ENCODE measurements at places on chromosomes 3 and 15.

DNA sequence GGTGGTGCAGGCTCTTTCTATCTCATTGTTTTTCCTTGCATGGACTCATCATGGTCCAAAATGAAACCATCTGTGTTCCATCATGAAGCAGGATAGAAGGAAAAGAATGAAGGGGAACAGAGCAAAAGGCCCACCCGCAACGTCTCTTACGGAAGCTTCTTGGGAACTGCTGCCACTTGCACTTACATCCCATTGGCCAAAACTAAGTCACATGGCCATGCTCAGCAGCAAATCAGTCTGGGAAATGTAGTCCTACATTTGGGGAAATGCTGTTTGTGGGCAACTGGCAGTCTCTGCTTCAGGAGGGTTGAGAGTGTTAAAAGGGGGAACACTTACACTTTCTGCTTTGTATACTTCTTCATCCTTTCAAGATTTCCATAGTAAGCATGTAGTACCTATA is 191.6 kb downstream of the SV2B start:
- H3K4me1 ChIP-seq = no peaks in the 10 kb centered on the region
- H3K27me3 ChIP-seq = peaks cover 13% of the 10 kb centered on the region
- no peak overlapping the region for H3K4me3 ChIP-seq
- no peak overlapping the region for H3K27ac ChIP-seq
- H3K36me3 ChIP-seq = no peaks in the 10 kb centered on the region

DNA sequence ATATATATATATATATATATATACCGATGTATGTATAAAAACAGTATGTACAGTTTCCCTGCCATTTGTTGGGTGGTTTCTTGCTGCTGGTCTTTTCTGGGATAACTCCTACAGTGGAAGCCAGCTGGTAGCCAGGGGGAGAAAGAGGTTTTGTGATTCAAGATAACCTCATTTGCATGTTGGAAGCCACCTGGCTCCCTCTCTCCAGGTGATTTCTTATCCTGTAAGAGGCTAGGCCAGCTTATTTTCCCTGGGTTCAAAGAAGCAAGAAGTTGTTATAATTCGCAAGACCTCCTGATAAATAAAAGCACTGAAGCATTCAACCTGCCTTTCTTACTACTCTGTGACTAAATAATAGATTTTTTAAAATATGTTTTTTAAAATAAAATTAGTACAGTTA is 443.3 kb downstream of the VGLL3 start:
- H3K27me3 ChIP-seq = no peaks in the 10 kb centered on the region
- H3K4me3 ChIP-seq = no peak overlapping the region
- DNase-seq = no peak
- H3K27ac ChIP-seq = no peak overlapping the region
- H3K36me3 ChIP-seq = no peaks in the 10 kb centered on the region

DNA sequence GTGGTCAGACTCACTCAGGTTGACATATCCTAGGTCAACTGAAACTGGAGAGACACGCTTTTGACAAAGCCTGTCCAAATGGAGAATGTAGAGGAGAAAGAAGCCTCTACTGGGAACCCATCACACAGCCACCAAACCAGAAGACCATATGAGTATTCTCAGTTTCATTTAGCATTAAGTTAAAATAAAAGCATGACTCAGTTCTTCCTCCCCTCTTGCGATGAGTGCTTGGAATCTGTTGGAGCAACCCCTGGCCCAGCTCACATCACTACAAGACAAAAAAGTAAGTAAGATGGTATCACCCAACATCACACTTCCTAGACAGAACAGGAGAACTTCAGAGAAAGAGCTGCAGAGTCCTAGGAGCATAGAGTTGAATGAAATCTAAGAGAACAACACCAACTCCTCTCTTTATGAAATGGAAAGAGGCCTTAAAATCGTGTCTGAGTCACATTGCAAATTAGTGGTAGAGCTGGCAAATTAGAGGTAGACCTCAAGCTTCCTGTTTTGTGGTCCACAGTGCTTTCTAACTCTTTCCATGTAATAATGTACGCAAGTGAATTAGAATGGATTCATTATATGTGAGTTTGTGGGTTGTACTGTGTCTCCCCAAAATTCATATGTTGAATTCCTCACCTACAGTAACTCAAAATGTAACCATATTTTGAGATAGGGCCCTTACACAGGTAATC is 51.2 kb downstream of the FGF12 start:
- H3K36me3 ChIP-seq = no peaks in the 10 kb centered on the region
- peak; percentile 49 for DNase-seq
- H3K27me3 ChIP-seq = peaks cover 9% of the 10 kb centered on the region

DNA sequence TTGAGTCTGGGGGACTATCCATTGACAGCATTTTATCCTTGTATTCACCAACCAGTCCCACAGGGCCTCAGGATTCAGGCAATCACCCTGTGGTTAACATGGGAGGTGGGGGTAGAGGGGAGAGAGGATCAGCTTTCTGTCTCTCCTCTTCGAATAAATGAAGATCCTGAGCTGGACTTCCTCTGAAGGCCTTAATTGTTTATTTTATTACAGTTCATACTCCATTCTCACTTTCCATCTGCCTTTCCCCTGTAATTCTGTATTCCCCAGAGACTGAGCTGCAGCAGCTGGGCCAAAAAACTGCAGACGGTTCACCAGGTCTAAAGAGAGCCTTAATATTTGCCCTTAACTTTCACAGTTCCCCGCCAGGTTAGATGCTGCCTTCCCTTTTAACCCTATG is 11.9 kb downstream of the TAGLN3 start:
- no peak overlapping the region for H3K27ac ChIP-seq
- peaks cover 13% of the 10 kb centered on the region for H3K4me1 ChIP-seq
- no peaks in the 10 kb centered on the region for H3K36me3 ChIP-seq
- no peaks in the 10 kb centered on the region for H3K27me3 ChIP-seq
- DNase-seq = no peak

DNA sequence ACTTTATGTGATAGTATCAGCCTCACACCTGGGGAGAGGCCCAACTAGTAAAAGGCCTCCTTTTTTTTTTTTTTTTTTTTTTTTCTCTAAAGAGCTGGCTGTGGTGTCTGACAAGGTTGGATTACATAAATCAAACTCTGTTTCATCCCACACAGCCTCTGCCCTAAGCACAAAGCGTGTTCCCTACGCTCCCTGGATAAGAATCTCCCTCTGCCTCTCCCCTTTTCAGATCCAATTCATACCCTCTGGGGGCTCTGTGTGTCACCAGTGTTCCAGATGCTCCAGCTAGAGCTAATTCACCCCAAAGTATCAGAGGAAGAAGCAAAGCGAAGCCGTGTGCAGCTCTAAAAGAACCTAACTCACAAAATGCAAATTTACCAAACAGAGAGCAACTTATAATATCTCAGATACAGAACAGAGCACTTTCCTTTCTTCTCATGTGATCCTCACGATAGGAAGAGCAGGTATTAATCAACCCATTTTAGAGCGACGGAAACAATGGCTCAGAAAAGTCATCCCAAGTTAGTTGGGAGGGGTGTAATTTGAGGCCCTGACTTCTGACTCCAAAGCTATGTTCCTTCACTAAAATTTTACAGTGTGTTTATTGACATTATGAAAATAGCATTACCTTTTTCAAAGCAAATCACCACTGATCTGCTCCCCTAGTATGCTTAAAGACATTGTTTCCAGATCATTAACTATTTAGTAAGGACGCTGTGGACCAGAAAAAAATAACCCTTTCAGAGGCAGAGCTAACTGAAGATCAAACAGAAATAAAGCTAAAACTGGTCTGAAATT is 12.4 kb downstream of the BMF start:
- H3K4me1 ChIP-seq = peaks cover 71% of the 10 kb centered on the region
- no peak overlapping the region for H3K4me3 ChIP-seq
- H3K36me3 ChIP-seq = peaks cover 9% of the 10 kb centered on the region
- no peaks in the 10 kb centered on the region for H3K27me3 ChIP-seq
- no peak for DNase-seq
- H3K27ac ChIP-seq = peak overlapping the region; percentile 38

DNA sequence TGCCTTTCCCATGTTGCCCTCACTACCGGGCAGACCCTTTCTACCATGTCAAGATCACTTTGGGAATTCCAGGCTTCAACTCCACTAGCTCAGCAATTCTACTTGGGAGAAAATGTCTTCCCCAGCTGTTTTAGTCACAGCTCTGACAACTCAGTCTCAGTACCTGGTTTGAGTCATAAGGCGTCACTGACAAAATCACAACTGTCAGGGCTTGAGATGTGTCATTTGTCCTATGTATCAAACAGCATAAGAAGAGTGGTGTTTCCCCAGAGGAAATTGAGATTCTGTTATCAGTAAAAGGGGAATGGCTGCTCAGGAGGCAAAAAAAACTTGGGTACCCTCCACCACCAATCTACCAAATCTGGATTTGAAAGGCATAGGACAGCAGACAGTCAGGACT is 594.9 kb upstream of the SUCLG2 start:
- no peak overlapping the region for H3K27ac ChIP-seq
- H3K36me3 ChIP-seq = no peaks in the 10 kb centered on the region
- peaks cover 1% of the 10 kb centered on the region for H3K4me1 ChIP-seq
- no peak overlapping the region for H3K4me3 ChIP-seq
- DNase-seq = no peak

GRCh38 chr3:197513953-197514785 is 41.6 kb downstream of the BDH1 start:
- H3K36me3 ChIP-seq = peaks cover 58% of the 10 kb centered on the region
- no peak overlapping the region for H3K27ac ChIP-seq
- peaks cover 16% of the 10 kb centered on the region for H3K4me1 ChIP-seq

DNA sequence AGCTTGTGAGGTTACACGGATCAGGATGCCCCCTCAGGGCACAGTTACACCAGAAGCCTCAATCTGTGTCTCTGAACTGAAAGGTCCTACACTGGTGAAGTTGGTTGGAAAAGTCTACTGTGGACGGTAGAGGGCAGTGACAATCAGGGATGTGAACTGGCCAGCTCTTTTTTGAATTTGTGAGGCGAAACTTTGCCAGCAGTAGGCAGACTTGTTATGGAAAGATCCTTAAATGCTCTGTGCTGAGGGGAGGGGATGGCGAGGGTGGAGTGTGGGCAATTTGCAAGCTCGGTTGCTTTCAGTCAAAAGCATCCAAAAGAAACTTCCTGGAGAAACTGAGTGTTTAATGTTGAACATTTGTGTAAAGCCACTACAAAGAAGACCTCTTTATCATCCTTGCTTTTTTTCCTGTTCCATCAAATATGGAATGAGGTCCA is 127.4 kb upstream of the ABHD17C start:
- peaks cover 7% of the 10 kb centered on the region for H3K4me1 ChIP-seq
- no peak overlapping the region for H3K27ac ChIP-seq
- no peak overlapping the region for H3K4me3 ChIP-seq
- no peak for DNase-seq

DNA sequence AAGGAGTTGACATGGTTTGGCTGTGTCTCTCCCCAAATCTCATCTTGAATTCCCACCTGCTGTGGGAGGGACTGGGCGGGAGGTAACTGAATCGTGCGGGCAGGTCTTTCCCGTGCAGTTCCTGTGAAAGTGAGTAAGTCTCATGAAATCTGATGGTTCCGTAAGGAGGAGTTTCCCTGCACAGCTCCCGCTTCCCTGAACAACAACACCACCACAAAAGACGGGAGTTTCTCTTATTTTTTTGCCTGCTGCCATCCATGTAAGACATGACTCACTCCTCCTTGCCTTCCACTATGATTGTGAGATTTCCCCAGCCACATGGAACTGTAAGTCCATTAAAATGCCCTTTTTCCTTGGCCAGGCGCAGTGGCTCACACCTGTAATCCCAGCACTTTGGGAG is 22.7 kb downstream of the XXYLT1 start:
- no peak overlapping the region for H3K4me3 ChIP-seq
- H3K36me3 ChIP-seq = no peaks in the 10 kb centered on the region
- no peak for DNase-seq
- no peaks in the 10 kb centered on the region for H3K27me3 ChIP-seq

GRCh38 chr3:125398952-125399351 is 23.8 kb upstream of the ZNF148 start:
- DNase-seq = no peak
- no peak overlapping the region for H3K4me3 ChIP-seq
- H3K27me3 ChIP-seq = peaks cover 43% of the 10 kb centered on the region

- no peak for DNase-seq
- H3K4me3 ChIP-seq = no peak overlapping the region
- no peak overlapping the region for H3K27ac ChIP-seq
- H3K4me1 ChIP-seq = no peaks in the 10 kb centered on the region
- no peaks in the 10 kb centered on the region for H3K36me3 ChIP-seq
These were observed 31.9 kb upstream of the STRIT1 start for GRCh38 chr3:155325263-155325835.

All from T-helper 2 cell treated with Interferon-gamma antibody and Interleukin-4, amounts not matched to agents 5 μg/mL and 100 μg/mL, for 36 hours (primary cell).